ENCODE measurements at places on chromosomes 3 and 15.
A peak's percentile ranks its signal among the peaks of the same experiment; 100 is the strongest.

- DNase-seq: peak; percentile 49
Observed at GRCh38 chr15:41501191-41501917, 7.7 kb downstream of the ITPKA start.

- no peak for DNase-seq
Observed at GRCh38 chr15:77387365-77388105, 32.4 kb downstream of the PEAK1 start.

DNA sequence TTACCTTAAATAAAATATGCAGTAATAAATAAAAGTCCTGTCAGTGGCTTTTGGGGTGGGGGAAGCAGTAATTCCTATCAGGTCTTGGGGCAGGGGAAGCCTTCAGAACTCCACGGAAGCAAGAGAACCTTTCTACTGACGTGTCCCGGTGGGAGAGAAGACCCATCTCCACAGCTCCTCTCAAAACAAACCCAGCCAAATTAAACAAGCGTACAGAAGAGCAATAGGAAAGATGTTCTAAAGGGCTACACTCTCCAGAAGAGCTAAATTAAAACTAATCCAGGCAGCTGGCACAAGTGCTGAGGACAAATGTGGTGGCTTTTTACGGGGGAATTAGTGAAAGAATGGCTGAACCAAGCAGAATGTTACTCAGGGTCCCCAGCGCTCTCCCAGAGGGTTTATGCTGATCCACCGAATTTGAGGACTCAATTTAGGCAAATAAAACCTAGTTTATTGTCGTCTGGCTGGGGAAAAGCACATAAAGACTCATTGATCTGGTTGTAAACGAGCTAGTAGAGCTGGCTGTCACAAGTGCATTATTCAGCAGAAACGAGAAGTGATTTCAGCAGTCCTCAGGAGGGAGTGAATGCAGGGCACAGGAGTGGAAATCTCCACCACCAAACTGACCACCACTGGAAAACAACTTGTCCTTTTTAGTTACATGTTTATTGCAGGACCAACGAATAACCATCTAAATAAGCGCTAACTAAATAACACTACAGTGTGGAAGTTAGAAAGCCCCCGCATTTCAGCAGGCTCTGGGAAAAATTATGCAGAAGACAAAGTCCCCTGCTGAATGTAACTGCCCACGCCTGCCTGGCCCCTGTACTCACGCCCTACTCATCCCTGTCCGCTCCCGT is 13.5 kb downstream of the BFSP2 start:
- DNase-seq: no peak

GRCh38 chr3:141147657-141148056 is 84.0 kb upstream of the PXYLP1 start:
- DNase-seq: no peak

DNA sequence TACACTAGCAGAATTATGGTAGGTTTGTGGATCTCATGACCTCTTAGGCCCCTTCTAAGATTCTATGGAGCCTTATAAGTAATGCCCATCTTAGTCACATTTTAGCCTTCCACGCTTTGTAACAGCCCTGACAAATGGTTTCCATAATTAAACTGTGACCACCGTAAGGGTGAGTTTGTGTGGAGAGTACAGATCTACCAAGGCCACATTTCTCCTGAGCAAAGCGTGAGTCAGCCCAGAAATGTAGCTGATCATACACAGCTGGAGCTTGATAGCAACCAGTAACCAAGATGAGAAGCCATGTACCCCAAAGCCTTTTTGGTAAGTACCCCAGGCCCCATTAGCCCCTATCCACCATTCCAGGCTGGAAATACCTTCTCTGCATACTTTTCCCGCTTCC is 31.7 kb downstream of the CHAC1 start:
- DNase-seq: no peak

- DNase-seq: no peak
Observed at GRCh38 chr3:150497956-150498355, 48.3 kb downstream of the SERP1 start.

GRCh38 chr15:35557012-35557411 is 11.0 kb upstream of the DPH6 start:
- DNase-seq: no peak

DNA sequence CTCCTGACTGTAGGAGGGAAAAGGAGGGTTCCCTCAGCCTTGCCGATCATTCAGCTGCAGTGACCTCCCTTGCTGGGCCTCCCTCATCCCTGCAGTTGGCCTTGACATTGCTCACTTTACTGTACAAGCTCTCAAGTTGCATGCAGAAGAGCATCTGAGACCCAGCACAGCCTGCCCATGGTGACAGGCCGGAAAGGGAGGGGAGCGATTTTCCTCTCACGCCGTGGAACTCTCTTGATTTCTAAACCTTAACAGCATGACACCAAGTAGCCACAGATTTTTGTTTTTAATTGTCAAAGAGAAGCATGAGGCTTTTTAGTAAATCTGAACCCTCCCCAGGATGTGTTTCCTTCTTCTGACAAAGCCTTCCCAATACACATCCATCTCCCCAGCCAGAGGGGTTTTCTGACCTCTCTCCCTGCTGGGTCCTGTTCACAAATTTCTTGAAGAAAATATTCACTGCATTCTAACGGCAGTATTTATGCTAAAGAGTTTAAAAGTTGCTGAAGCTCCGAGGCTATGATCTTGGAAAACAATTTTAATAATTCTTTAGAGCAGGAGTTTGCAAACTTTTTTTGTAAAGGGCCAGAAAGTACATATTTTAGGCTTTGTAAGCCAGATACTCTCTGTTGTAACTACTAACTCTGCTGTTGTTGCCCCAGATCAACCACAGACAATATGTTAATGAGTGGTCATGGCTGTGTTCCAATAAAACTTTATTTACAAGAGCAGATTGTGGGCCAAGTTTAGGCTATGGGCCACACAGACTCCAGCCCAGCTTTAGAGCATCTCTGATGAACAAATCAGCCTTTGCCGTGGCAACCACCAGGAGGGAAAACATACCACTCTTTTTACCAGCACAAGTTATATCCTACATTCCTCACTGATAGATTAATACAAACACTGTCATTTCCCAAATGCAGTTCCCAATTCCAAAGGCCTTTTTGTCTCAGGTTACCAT is 34.8 kb downstream of the LMCD1 start:
- no peak for DNase-seq

DNA sequence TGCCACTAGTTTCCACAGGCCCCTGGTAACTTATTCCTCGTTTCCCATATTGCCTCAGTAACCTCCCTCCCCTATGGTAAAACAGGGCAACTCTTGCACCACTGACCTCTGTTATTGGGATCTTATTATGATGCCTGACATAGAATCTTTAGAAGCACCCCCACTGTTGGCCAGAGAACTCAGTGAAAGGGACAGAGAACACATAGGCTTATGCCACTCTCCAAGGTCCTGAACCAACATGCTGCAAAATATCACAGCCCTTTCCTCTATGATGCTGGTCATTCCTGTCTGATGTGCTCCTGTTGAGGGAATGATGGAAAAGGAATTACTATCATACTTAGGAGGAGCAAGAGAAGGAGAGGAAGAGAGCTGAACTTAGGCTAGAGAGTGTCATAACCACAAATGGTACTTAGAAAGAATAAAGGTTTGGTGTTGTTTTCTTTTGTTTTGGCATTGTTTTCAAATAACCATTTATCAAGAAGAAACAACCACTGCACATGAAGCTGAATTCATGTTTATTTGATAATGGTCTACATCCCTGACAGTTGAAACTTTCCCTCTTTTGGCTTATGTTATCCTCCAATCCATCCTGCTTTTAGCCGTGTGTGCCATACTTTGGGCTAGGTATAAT is 330.2 kb downstream of the EPHB1 start:
- DNase-seq: no peak

DNA sequence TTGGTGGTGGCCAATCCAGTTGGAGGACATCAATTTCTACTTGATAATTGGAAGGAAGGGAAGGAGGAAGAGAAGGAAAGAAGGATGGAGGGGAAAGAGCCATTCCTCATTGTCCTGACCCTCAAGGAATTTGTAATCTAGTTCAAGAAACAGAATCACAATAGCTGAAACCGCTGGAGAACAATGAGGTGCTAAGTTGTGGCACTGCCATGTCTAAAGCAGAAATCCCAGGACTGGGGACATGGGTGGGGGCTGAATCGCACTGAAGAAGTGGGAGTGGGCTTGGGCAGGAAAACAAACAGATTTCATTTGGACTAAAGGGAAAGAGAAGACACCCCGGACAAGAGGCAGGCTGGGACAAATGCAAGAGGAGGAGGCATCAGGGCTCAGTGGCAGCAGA is 183.6 kb downstream of the UACA start:
- DNase-seq: no peak

DNA sequence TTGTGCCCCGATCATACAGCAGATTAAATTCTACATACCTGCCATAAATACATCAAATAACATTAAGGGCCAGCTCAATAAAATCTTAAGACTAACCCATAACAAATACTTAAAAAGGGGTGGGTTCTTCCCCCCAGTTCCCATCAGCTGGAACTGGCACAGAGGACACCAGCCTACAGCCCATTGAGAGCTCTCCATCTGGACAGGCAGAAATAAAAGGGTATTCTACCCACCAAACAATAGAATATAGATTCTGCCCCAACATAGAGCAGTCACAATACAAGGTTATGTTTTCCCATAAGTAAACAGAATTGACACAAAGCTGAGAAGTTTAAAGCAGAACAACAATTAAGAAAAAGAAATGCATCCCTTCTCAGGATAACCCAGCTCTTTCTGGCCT is 11.9 kb downstream of the CPOX start:
- no peak for DNase-seq

- DNase-seq: no peak
Observed at GRCh38 chr15:67564021-67564967, 21.8 kb downstream of the MAP2K5 start.

GRCh38 chr3:57743496-57743895 is 12.6 kb upstream of the SLMAP start:
- no peak for DNase-seq

- DNase-seq: no peak
Observed at GRCh38 chr15:66883284-66883911, 181.4 kb downstream of the SMAD6 start.

- no peak for DNase-seq
Observed at GRCh38 chr15:78667578-78668236, 26.7 kb upstream of the CHRNB4 start.

Data from activated CD4-positive, alpha-beta T cell treated with anti-CD3 and anti-CD28 coated beads, Interleukin-2, amount 50 U/mL, for 48 hours (primary cell).